T-cell (primary cell): ENCODE measurements at places on chromosomes 7 and 10. TPM values are rescaled to one million over a fixed set of nuclear protein-coding genes. Genes with fewer than 3 reads are reported as not detected.

GRCh38 chr10:9858816-9859215 is 1158.9 kb upstream of the CELF2 start:
- DNase-seq: no peak

- DNase-seq: no peak
Observed at GRCh38 chr7:98116656-98117461, 10.2 kb downstream of the LMTK2 start.

GRCh38 chr10:19638896-19639233 is 177.4 kb upstream of the PLXDC2 start:
- DNase-seq: no peak

Gene HMX3
- not detected for total RNA-seq

DNA sequence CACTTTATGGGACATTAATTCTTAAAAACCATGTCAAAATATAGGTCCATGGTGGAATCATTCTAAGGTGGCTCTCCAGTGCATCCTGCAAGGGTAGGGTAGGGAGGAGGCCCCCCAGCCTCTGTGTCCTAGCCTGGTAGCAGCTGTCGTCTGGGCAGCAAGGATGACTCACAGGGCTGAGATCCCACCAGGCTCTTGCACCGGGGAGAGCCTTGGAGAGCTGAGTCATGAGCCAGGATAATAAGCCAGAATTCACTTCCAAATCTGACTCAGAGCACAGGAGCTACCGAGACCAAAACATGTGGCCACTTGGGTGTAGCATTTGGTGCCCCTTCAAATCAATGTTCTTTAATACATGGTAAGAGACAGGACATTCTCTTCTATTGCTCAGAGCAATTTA is 298.5 kb downstream of the NEBL start:
- DNase-seq: no peak
